ENCODE measurements at places on chromosomes 11 and 22. TPM values are rescaled to one million over a fixed set of nuclear protein-coding genes. Genes with fewer than 3 reads are reported as not detected.

Gene OR2AT4
- total RNA-seq, result not detected

Gene LRRC4C
- total RNA-seq, result not detected

Gene EIF3L
- total RNA-seq, result 311 TPM

Gene PANX2
- 0.44 TPM for total RNA-seq

Gene PDGFD
- 38.4 TPM for total RNA-seq

Gene DSCAML1
- 0.22 TPM for total RNA-seq

Gene OR5P2
- total RNA-seq, result not detected

Gene RIC8A
- 103 TPM for total RNA-seq

Gene ATG2A
- total RNA-seq, result 12.4 TPM

Gene CNGA4
- total RNA-seq, result not detected

Gene SYT7
- total RNA-seq, result 1.8 TPM

Gene NLRP14
- not detected for total RNA-seq

Gene SLC22A8
- total RNA-seq, result not detected

Gene TIMP3
- 1,450 TPM for total RNA-seq

Gene GRM5
- 0.16 TPM for total RNA-seq

Gene PIWIL4
- 2.8 TPM for total RNA-seq

Gene FGF19
- not detected for total RNA-seq

Gene ARHGAP8
- total RNA-seq, result 1.9 TPM

Gene TMA7B
- total RNA-seq, result not detected

Gene ALX4
- not detected for total RNA-seq

Gene TMEM218
- total RNA-seq, result 15.6 TPM

Gene MOGAT2
- total RNA-seq, result 0.57 TPM

Gene RBMXL2
- not detected for total RNA-seq

Gene POU2AF3
- total RNA-seq, result 1.8 TPM

Gene MYRF
- total RNA-seq, result 0.17 TPM

Gene OVOL1
- 0.44 TPM for total RNA-seq

Gene MMP13
- total RNA-seq, result not detected

Gene DRD2
- total RNA-seq, result not detected

Gene NCAM1
- total RNA-seq, result 1.0 TPM

Gene OR8J1
- total RNA-seq, result not detected

Gene AMBRA1
- 19.8 TPM for total RNA-seq

Measured in subcutaneous adipose tissue (tissue), 4 donors.